GM13977 (cell line): ENCODE measurements at places on chromosomes 5 and 9.
A peak's percentile ranks its signal among the peaks of the same experiment; 100 is the strongest.

DNA sequence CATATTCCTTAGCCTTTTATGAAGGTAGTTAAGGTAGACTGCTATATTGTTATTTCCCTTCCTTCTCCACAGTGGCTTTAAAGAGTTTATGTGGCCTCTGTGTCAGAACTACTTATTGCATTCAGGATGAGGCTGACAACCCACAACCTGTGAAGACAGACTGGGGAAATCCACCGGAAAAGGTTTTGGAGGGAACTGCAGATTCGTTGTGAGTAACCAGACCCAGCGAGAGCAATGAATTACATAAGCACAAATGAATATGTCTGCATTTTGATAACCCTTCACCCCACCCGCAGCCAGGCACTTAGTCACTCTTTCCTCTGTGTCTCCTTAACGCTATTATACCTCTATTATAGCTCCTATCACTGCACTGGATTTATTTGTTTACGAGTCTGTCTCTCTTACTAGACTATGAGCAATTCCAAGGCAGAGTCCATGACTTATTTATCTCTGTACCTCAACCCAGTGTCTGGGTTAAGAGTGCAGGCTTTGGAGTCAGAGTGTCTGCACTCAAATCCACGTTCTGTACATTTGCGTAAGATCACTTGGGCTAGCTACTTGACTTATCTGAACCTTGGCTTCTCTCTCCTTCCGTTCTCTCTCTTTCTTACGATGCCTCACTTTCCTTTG lies 19.2 kb downstream of the KCTD16 start:
- peak; percentile 23 for DNase-seq

GRCh38 chr5:135399794-135400542 lies 937 bp upstream of the MACROH2A1 start:
- no peak for DNase-seq

GRCh38 chr5:136279314-136279713 lies 86.0 kb downstream of the TRPC7 start:
- DNase-seq = no peak

- DNase-seq = no peak
Measured at GRCh38 chr9:95678759-95679158, 162.0 kb upstream of the PTCH1 start.

DNA sequence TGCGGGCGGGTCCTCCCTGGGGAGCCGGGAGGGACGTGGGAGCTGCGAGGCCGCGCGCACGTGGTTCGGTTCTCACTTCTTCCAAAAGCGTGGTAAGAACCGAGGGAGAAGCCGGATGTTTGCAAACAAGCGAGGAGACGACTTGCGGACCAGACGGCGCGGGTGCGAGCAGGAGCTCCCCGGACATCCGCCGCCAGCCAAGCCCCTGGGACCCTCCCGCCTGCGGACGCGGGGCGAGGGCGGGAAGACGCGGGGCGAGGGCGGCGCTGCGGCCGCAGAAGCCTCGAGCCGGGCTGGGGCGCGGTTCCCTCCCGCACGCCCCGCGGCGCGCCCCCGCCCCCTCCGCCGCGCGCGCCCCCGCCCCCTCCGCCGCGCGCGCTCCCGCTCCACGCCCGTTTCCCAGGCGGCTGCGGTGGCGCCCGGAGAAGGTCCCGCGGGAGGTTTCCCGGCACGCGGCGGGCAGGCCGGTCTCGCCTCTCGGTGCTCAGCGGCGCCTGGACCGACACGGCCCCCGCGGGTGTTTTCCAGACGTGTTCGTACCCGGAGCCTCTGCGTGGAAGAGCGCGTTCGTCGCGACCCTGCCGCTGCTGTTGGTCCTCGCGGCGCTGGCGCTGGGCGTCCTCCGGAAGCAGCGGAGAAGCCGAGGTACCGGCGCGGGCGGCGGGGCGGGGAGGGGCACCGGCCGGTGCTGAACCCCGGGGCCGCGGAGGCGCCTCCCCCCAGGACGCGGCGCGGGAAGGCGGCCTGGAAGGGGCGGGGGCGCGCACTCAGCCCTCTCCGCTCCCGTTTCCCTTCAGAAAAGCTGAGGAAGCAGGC lies 12.8 kb downstream of the BTNL9 start:
- peak; percentile 69 for DNase-seq

- no peak for DNase-seq
Measured at GRCh38 chr9:406886-407654, 192.4 kb downstream of the DOCK8 start.

DNA sequence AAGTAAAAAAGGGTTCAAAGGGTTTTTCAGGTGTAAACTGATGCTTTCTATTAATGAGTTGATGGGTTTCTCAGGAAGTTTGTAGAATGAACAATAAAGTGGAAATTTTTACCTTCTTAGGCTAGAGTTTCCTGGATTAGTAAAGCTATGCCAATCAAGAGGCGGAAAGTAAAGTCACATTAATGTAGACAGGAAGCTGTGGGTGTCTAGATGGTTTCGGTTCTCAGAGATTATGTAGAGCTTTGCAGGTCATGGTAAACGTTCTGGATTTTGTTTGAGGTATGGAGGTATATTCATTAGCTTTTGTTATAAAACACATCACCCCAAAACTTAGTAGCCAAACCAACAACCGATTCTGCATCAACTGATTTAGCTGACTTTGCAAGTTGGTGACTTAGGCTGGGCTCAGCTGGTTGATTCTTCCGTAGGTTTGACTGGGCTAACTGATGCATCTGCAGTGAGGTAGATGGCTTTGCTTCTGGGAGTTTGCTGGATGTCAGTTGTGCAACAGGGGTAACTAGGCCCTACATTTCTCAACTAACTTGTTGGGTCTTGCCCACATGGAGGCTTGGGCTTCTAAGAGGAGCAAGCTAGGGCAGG lies 273.8 kb downstream of the MSX2 start:
- DNase-seq = no peak

DNA sequence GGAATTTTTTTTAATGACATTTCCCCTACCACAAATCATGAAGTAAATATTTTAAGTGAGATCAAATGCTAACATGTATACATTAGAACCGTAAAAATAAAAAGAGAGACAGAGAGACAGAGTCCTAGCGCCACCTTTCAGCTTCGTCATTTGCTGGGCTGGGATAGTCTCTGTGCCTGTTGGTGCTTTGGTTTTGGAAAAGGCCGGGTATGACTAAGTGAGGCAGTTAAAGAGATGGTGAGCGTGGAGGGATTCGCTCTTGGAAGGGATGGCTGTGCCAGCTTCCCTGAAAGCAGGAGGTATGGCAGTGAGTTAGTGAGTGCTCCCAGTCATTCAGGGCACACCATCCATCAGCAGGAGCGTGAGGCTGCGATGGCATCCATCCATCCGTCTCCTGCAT lies 729.6 kb upstream of the WWC1 start:
- DNase-seq = no peak

GRCh38 chr5:134249469-134250379 lies 23.9 kb upstream of the PPP2CA start:
- DNase-seq = no peak

DNA sequence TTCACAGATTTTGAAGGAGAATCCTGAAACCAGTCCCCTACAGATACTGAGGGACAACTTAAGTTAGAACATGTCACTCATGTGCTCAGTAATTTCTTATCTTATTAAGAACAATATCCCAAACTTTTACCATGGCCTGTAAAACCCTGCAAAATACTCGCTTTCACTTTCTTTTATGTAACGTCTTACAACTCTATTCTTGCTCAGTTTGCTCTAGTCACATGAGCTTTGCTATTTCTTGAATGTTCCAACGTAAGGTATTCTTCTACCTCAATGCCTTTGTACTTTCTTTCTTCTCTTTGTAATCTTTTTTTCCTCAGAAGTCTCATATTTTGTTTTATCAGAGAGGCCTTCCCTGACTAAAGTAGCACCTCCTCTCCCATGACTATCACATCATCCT lies 14.1 kb downstream of the TMEM38B start:
- peak; percentile 34 for DNase-seq

- DNase-seq = no peak
Measured at GRCh38 chr5:43855452-43855851, 252.5 kb downstream of the NNT start.

- no peak for DNase-seq
Measured at GRCh38 chr5:55850839-55851674, at the start of gene IL31RA. Gene IL31RA (plus strand): TSS chr5:55851357. CDS start chr5:55851571, 214 bp downstream.

GRCh38 chr5:40365342-40366330 lies 314.1 kb upstream of the PTGER4 start:
- DNase-seq = no peak

DNA sequence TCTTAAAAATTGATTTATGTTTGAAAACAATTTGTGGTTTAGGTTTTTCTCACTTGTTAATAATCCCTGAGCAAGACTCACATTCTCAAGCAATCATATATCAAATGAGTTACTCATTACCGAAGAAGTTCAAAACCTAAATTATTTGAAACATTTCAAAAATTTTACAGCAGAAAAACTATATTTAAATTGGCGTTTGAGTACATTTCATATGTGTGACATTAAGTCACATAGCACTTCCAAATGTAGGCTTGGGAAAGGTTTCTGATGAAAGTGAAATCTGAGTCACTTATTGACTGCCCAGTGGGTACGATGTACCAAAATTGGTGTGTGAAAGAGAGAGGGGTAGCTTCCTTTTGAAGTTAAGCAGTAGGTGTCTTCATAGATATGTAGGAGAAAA lies 411.4 kb upstream of the SGCD start:
- no peak for DNase-seq

GRCh38 chr5:162699361-162699760 lies 631.8 kb downstream of the GABRG2 start:
- no peak for DNase-seq

DNA sequence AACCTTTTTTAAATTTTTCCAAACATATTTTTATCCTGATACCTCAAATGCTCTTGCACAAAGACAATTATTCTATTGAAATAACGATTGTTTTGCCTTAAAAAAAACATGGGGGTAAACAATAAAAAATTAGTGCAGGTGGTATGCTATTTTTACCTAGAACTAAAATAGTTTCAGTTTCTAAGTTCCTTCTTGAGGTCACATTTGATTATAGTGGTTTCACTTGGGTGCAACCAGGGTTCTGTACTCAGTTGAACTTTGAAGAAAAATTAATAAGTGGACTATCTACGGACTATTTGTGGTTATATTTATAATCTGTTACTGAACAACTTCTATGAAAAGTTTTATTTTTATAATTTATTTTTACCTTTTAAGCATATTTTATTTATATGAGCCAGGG lies 387.1 kb upstream of the IZUMO3 start:
- DNase-seq = no peak

- DNase-seq = no peak
Measured at GRCh38 chr9:70347046-70347445, 67.4 kb downstream of the KLF9 start.

GRCh38 chr9:33221568-33221884 lies 18.4 kb upstream of the SPINK4 start:
- no peak for DNase-seq

DNA sequence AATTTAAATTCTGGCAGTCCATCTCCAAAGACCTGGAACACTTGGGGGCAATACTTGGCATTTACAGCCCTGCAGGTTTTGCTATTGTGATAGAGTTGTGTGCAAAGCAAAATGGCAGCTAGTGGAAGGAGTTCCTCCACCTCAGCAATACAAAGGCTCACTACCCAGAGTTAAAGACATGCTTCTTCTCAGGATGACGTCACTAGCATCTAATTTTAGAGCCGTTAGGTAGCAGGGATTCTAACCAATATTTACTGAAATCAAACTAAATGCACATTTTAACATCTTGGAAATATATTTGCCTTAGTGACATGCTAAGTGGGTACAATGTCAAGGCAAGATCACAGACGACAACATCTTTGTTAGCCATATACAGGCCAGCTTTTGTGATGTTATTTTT lies 261.6 kb downstream of the MAN2A1 start:
- no peak for DNase-seq

DNA sequence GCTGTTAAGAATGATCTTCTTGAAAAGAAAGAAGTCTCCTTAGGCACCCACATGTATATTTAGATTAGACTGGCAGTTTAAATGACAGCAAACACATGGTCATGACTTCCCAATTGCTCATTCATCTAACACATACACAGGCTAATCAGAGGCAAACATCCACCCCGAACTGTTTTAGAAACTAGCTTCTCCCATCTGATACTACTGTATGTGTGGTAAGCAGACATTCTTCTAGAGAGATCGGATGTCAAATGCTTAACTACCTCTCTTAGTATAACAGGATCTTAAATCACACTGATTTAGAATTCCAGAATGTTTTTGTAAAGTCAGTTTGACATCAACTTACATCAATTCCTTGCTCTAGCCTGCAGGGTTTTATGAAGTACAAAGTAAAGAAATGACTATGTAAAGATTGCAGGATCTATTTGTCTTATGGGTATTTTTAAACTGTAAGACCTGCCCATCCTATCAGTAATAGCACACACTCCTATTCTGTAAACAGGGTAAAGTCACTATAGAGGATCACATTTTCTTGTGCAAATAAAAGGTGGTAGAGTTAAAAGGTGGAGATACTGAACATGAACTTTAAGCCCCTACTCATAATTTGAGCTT lies 239.7 kb downstream of the MLLT3 start:
- DNase-seq = no peak

DNA sequence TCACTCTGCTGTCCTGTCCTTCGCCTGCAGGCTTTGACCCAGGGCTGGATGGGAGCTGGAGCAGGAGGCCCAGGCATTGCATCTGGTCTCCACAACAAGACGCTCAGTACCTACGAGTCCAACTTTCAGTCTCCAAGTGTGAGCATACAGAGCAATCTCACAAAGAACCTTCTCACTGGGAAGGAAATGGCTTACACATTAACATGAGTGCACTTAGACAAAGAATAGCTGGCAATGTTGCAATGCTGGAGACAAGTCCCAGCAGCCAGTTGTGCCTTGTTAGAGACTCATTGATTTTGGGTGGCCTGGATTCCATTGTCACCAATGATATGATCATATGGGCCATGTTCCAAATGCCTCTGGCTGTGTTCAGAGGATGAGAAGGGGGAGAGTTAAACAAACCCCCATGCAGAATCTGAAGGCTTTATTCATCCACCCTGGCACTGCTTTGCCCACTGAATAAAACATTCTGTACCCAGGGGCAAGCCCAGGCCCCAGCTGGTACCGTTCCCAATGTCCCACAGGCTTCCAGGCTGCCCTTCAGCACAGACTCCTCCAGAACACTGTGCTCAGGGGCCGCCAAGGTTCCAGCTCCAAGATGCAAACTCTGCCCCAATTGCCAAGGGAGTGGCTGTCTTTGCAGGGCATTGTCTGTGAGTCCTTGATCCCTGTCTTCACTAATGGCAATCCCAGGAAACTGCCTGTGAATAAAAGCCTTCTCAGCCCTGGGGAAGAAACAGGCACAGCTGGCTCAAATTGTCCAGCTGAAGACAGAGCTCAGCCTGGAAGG lies 185.5 kb downstream of the HSD17B3 start:
- no peak for DNase-seq

DNA sequence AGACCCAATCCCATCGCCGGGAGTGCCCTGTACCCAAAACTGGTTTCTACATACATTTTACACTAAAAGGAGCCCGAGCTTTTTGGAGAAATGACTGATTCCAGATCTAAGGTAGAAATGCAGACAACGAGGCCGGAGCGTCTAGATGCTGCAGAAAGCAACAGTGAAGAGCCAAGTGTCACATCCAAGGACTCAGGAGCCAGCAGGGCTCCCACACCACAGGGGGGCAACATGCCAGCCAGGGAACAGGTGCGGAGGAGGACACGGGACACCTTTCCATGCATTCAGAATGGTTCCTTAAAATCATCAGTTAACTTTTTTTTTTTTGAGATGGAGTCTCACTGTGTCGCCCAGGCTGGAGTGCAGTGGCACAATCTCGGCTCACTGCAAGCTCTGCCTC lies 23.1 kb upstream of the NRARP start:
- DNase-seq = no peak

- DNase-seq = no peak
Measured at GRCh38 chr5:133559960-133560359, 52.4 kb downstream of the FSTL4 start.
